Effector memory CD4-positive, alpha-beta T cell (primary cell): ENCODE measurements at places on chromosomes 5 and 9.

- DNase-seq: no peak
These were observed 22.8 kb upstream of the PANK3 start for GRCh38 chr5:168601972-168602371.

- DNase-seq: no peak
These were observed 76.0 kb downstream of the ERBIN start for GRCh38 chr5:66002415-66002814.

- DNase-seq: no peak
These were observed 101.6 kb upstream of the PCA3 start for GRCh38 chr9:76662476-76663281.

DNA sequence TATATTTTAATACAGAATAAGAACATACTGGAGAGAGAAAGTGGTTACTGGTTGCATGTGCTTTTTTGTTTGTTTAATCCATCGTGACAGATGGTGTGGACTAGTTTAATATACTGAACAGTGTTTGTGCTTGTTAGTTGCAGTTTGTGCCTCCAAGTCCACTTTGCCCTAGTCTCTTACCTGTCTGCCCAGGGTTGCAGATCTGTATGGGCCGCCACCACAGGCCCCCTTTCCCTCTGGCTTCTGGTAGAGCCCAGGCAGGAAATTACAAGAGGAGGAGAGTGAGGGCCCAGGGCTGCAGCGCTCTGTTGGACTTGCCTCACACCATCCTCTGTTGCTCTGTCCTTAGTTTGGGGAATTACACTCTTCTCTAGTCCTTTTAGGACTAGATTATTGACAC lies 166.4 kb downstream of the KDM4C start:
- DNase-seq: no peak

- no peak for DNase-seq
These were observed 62.6 kb upstream of the RPS23 start for GRCh38 chr5:82340799-82341198.

GRCh38 chr5:24750355-24750754 lies 105.6 kb upstream of the CDH10 start:
- DNase-seq: no peak

DNA sequence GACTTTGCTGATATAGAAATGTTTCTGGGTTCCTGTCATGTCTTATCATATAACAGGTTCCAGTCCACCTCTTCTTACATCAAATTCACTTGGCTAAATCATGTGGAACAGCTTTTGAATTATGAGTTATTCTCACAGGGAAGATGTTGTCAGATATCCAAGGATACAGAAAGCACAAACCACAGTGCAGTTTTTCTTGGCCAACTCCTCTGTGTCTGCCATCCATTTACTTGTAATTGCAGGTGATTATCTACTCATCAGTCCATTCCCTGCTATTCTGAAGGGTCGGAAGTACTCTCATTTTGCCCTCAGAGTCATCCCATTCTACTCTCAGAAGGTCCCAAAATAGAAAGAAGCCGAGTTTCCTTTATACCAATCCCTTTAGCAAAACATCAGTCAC lies 10.0 kb downstream of the MARCHF11 start:
- DNase-seq: no peak

DNA sequence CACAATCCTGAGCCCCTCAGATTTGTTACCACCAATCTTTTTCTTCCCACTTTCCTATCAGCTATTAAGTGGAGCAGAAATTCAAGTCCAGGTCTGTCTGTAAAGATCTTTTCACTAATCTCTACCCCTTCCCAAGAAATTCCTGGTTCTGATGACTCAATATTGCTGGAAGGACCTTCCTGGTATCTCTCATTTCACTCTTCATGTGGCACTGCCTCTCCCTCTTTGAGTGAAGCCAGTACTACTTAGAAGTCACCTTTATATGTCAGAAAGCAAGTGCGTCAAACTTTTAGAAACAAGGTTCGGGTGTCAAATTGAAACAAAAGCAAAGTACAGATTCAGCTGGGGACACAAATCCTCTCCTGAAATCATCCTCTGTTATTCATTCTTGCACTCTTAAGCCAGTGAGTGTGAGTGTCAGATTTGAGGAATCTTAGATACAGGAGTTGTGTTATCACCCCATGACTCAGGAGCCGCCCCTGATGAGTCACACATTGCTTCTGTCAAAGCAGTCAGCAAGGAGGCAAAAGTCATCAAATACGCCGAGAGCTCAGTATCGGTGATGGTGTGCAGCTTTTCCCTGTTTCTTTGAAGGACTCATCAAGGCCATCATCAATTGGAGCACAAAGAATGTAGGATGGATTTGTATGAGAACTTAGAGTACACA lies 313.0 kb downstream of the CETN3 start:
- DNase-seq: no peak

DNA sequence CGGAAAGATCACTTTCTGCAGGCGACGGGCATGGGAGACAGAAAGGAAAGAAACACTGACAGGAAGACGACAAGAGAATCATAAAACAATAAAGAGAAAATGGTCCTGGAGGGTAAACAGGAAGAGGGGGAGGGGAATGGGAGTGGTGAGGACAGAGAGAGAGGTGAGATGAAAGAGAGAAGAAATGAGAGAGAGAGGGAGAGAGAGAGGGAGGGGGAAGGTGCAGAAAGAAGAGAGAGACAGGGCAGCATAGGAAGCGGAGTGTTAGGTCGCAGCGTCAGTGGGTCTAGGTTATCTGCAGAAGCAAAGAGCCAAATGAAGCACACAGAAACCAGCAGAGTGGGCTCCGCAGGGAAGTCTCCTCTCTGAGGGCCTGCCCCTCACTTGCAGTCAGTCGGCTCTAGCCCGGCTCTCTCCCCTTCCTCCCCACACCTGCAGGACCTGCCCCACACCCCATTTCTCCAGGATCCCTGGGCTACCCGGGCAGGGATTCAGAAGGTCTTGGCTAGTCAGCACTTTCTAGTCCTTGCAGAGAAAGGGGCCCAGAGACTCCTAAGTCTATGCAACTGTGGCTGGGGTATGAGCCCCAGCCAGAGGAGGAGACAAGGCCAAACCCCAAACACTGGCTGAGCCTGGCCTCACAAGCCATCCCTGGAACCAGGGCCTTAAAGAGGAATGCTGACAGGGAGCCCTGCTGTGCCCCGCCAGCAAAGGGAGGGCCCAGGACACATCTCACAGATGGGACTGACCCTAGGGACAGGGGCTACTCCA lies 29.7 kb upstream of the MEIKIN start:
- DNase-seq: no peak

- DNase-seq: no peak
These were observed 77.6 kb downstream of the SMIM15 start for GRCh38 chr5:61084658-61085057.

GRCh38 chr5:1463326-1464095 lies 18.3 kb upstream of the SLC6A3 start:
- no peak for DNase-seq

DNA sequence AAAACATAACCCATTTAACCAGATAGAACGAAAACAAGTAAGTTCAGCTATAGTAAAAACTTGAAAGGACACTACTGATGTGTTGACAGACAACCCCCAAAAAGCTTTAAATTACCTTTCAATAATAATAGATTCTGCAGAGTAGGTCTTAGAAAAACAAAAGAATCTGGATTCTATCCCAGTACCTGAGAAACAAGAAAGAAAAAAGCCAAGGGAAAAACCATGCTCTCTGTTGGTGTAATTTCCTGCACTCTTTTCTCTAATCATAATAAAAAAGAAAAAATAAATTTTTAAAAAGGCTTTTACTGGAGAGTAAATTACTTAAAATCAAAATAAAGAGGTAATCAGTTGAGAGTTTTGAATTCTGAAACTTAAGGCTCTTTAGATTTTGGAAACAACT lies 1090.4 kb downstream of the PTPRD start:
- no peak for DNase-seq

DNA sequence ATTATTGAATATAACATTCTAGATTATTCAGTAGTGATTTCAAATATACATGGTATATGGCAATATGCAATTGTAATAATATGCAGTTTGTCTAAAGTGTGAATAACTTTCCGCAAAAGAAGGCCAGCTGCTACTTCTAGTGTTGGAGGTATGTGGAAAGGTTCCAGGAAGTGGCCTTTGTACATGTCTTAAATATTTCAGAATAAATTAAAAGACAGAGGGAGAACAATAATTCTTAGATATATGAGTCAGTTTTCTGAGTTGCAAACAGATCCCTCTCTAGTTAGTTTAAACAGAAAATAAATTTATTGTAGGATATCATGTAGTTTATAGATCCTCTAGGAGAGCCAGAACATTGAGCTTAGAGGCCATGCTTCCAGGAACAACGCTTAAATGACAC lies 210.8 kb upstream of the ELL2 start:
- no peak for DNase-seq

GRCh38 chr5:25345240-25345771 lies 700.5 kb upstream of the CDH10 start:
- DNase-seq: no peak

GRCh38 chr9:70534061-70534460 lies 119.6 kb upstream of the KLF9 start:
- DNase-seq: no peak

- DNase-seq: no peak
These were observed 267.0 kb upstream of the NUDT12 start for GRCh38 chr5:103829585-103829984.

GRCh38 chr5:33763435-33763834 lies 128.4 kb downstream of the ADAMTS12 start:
- DNase-seq: no peak

GRCh38 chr5:159083548-159084452 lies 15.9 kb downstream of the EBF1 start:
- DNase-seq: no peak

GRCh38 chr9:131405428-131405827 lies 11.5 kb downstream of the PRRC2B start:
- DNase-seq: no peak

DNA sequence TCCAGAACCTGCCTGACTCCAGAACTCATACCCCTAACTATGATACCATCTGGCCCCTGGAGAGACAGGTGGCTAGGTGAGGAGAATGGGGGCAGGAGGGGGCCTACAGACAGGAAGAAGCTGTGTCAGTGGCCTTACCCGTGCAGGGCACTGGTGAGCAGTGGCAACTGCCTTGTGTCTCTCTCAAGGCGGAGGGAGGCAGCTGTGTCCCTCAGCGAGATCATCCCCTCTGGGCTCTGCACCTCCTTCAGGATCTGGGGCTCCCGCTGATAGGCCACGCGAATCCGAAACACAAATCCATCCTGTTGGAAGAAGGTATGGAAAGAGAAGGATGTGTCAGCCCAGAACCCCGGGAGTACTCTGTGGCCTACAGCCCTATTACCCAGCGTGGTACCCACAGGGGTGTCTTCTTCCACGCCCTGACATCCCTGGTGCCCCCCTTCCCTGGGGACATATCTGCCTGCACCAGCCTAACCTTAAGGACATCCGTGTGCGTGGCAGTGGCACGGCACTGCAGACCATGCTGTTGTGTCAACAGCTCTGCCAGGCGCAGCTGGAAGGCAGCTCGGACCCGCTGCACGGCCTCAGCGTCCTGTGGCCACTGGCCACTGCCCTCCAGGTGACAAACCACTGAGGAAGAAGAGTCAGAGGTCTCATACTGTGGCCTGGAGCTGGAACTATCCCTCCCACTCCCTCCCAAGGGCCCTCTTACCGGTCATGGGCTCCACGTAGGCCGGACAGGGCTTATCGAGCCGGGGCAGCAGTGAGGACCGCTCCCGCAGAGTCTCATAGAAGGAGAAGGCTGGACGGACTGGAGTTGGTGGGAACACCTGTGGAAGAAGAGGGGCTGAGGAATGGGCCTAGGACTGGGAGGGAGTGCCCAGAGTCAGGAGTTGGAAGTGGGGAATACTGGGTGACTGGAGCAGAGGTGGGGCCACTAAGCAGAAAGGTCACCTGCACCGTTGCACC lies 7.8 kb downstream of the NOL6 start:
- DNase-seq: no peak

DNA sequence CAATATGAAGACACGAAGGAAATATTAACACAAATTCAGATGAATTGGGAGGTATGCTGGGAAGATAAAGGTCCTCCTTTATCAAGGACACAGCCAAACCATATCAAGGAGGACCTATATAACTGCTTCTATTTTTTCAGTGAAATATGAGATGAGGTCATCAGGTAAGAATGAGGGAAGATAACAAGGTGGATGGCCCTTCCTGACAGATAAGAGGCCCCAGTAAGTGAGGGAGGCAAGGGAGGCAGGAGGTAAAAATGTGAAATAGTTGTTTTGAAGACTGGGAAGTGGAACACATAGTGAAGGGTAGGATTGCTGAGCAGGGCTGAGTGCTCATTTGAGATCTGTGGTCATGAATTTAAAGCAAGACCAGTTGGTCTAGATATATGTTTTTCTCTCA lies 60.0 kb upstream of the FOXE1 start:
- DNase-seq: no peak

- no peak for DNase-seq
These were observed 20.4 kb upstream of the UBLCP1 start for GRCh38 chr5:159242656-159243055.

- no peak for DNase-seq
These were observed 4.2 kb downstream of the LECT2 start for GRCh38 chr5:135950611-135951010.

DNA sequence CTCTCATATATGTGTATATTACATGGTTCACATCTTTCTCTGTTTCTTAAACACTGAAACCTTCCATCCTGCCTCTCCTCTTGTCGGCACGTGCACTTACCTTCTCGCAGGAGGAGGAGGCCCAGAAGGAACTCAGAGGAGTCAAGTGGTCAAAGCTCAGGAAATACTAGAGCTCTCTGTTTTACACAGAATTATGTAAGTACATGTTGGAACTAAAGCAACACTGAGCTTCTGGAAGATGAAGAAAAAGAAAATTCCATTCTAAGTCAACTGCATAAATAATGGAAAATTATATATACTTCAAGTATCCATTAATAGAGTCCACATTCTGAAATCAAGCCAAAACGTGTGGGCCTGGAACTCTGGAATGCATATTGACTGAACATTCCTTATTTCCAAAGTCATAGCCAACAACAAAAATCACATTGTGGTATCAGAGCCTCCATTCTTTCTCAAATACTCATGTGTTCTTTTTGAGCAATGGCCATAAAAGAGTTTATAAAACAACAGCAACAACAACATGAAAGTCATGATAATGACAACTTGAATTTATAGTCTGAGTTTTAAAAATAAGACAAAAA lies 121.5 kb upstream of the RAI14 start:
- DNase-seq: no peak

DNA sequence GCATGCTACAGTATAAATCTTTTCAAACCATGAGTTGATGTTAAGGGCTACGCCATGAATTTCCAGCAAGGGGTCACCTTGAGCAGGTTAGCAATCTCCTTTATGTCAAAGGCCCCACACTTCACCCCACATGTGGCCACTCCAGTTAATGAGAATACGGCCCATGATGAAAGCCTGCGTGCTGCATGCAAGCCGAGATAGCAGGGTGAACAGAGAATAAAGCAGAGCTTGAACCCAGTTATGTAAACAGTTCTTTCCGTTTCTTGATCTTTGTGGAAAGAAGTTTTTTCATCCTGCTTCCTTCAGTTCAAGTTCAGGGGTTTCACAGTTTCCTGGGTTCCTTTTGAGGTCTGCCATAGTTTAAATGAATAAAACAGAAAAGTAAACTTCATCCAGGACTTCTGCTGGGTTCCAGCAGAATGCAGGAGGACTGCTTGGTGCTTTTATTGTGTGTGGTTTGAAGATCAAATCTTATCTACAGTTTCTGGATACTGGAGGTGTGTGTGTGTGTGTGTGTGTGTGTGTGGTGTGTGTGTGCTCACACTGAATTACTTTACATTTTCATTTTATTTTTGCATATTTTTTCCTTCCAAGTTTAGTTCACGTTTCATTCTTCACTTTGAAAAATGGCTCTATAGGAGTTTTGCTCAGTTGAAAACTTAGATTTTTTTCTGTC lies 87.1 kb downstream of the HMHB1 start:
- no peak for DNase-seq
